ENCODE measurements at places on chromosomes 11 and 22.

GRCh38 chr22:20873214-20873613 lies 14.4 kb downstream of the SNAP29 start:
- no peak for DNase-seq

GRCh38 chr11:29913352-29913751 lies 103.5 kb downstream of the KCNA4 start:
- DNase-seq, result no peak

- no peak for DNase-seq
Observed at GRCh38 chr11:87421422-87421821, 383.7 kb downstream of the TMEM135 start.

DNA sequence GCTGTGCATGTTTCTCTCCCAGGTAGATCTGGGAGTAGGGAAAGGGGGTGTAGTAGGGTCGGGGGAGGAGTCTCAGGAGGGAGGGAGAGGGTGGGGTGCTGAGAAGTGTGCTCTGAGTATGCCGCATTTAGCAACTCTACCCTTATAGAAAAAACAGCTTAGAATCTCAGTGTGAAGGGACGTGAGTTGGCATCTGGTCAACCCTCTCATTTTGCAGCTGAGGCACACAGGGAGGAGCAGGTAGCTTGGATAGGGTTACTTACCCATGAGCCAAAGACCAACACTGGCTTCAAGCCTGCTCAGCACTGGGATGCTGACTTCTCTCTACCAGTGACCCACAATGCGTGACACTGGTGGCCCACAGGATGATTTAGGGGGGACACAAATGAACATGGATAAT lies 95.9 kb downstream of the FBXO7 start:
- DNase-seq, result no peak

GRCh38 chr11:1050581-1051355 lies 14.2 kb upstream of the MUC6 start:
- no peak for DNase-seq

DNA sequence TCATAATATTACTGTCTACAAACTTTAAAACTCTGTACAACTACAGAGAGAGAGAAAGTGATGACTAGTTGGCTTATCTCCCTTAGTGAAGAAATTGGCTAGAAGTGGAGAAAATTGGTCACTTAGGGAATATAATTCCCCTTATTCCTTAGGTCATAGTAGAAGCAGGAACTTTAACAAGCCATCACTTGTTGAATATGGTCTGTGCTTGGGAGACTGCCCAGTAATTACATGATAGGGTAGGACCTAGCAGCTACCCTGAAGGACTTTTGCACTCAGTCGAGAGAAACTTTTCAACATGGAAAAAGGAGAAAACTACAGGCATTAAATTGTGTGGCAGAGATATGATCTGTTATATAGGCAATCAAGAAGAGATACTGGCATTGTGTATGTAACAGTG lies 576.5 kb upstream of the CCDC90B start:
- DNase-seq, result no peak

DNA sequence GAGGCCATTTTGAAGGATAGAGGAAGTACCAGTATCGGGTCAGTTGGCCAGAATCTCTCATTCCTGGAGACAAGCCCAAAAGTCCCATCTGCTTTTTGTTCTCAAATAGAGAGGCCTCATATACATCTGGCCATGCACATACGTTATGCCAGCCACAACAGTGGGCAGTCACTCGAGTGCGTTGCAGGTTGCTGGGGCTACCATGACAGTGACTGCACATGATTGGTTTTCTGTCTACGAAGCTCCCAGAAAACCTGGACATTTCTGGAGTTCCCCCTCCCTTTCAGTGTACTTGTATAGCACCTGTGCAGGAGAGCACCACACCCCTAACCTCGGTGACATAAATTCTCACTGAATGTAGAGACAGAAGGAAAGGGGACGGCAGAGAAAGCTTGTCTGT lies 62.1 kb downstream of the C22orf31 start:
- DNase-seq, result no peak

DNA sequence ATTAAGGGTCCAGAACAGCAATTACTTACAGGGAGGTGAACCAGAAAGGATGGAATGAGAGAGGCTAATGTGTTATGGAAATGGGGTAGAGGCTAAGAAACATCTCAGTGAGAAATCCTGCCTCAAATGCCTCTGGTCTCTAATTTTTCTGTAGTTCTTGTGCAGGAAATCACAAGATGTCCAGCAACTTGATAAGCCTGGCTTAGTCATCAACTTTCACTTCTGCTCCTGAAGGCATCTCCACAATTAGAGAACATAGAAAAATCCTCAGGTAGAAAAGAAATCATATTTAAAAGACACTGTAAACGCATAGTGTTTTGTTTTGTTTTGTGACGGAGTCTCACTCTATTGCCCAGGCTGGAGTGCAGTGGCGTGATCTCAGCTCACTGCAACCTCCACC lies 18.7 kb downstream of the MRGPRX4 start:
- no peak for DNase-seq

DNA sequence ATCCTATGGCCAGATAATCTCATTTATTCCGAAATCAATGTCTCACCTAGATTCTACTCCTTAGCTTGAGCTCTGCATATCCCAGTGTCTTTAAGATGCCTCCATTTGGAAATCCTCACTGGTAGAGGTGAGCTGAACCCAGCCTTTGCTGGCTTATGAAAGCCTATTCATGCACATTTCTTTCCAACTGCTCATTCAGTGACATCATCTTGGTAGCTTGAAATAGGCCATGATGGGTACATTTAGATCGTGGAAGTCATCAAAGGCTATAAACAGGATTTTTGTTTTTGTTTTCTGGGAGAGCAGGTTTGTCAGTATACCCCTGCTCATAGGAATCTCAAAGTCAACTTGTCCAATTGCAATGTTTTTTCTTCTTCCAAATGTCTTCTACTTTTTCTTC lies 6.0 kb downstream of the NXPE1 start:
- no peak for DNase-seq

GRCh38 chr11:79758325-79758724 lies 317.5 kb upstream of the TENM4 start:
- no peak for DNase-seq

DNA sequence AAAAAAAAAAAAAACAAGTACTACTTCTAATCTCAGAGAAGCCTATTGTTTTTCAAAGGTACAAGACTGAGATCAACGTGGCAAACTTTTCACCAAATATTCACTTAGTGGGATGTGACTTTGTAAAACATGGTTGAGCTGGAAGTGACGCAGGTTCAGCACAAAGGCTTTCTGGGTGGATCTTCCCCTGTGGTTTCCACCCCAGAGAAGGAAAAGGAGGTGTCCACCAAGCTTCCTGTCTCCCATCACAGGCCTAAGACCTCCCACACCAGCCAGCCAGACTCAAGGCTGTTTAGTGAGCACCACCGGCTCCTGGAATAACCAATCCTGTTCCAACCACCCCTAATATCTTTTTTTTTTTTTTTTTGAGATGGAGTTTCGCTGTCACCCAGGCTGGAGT lies 5.7 kb downstream of the TMEM184B start:
- DNase-seq, result no peak

DNA sequence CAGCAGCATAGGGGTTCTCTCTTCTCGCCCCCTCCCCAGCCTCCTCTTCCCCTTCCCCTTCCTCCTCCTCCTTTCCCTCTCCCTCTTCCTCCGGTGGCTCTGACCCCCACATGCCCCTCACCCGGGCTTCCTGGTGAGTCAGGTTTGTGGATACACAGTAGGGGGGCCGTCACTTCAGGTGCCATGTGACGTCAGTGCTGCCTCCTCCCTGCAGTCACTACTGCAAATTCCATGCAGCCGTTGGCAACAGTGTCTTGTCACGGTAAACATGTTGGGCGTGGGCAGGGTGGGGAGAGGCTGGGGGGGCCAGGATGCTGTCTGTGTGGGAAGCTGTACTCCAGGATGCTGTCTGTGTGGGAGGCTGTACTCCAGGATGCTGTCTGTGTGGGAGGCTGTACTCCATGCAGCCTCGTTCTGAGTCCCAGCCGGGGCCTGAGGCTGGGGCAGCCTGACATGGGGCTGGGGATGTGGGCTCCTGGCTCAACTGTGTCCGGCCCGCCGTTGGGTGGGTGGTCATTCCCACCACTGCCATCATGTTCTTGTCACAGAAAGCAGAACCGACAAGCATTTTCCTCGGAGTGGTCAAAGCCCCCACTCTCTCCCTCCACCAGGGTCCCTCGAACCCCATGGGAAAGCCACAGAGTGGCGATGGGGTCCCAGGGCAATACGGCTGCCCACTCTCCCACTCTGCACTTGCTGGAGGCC lies 2.4 kb upstream of the MUC2 start:
- DNase-seq, result peak; percentile 12

- DNase-seq, result peak; percentile 71
Observed at GRCh38 chr11:29780756-29781155, 236.1 kb downstream of the KCNA4 start.

DNA sequence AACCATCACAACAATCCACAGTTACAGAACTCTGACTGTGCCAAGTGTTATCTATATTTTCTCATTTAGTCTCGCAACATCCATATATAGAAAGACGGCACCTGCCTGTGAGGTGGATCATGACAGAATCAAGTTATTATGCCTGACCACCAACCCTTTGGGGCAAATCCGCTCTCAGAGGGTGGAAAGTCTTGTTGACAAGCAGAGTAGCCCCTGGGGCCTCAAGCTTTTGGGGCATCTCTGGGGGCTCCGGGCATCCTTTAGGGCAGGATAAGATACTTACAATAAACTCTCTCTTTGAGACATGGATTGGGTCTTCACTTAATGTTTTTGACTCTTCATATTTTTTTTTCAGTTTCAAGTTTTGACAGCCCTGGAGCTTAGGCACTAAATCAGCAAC lies 150.5 kb upstream of the NAV2 start:
- DNase-seq, result no peak

GRCh38 chr11:4551346-4551979 lies 6.5 kb downstream of the OR52M1 start:
- DNase-seq, result no peak

GRCh38 chr22:44180706-44181032 lies at the start of gene PARVG:
TSS of gene PARVG (plus strand) at chr22:44180925. CDS start at chr22:44183330, 2,405 bp downstream.
- no peak for DNase-seq

- no peak for DNase-seq
Observed at GRCh38 chr11:117458275-117459122, 130.8 kb downstream of the CEP164 start.

DNA sequence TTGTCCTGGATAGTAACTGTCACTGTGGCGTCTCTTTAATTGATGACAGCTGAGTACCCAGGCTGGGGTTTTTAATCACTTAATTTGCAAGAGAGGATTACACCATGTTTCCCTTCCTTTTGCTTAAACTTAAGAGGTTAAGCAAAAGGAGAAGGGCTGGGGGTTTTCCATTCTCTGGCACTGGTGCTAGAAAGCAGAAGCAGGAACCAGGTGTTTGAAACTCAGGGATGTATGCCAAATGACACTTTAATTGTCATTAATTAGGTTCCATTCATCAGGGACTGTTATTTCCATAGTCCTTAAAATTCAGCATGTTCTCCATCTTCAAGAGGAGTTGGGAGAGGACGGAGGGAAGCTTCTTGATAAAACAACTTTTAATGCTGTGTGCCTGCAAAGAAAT lies 746.2 kb downstream of the NELL1 start:
- DNase-seq, result no peak

- DNase-seq, result peak; percentile 38
Observed at GRCh38 chr11:2385156-2386151, 8.3 kb downstream of the CD81 start.

DNA sequence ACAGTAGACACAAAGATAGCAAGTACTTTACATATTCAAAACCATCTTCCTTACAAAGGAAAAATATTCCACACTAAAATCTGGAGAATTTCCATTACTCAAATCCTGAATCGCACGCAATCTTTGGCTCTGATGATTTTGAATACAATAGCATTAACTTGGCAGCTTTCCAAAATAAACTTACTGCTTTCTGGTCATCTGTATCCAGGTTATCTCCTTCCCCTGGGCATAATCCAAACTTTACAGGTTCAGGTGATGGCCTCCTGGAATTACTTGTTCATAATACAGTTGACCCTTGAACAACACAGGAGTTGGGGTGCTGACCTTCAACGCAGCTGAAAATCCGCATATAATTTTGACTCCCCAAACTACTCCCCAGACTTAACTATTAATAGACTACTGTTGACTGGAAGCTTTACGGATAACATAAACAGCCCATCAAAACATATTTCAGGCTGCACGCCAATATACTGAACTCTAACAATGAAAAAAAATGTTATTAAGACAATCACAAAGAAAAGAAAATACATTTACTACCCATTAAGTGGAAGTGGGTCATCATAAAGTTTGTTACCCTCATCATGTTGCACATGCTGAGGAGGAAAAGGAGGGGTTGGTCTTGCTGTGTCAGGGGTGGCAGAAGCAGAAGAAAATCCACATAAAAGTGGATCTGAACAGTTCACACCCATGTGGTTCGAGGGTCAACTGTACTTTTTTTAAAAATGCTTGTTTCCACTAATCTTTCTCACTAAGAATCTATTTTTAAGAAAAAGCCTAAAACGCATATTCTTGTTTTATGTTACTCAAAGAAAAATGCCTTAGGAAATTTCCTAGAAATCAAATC lies 6.5 kb downstream of the MTMR2 start:
- no peak for DNase-seq

GRCh38 chr11:44727114-44727372 lies 281 bp downstream of the TSPAN18 start:
- no peak for DNase-seq

- DNase-seq, result peak; percentile 35
Observed at GRCh38 chr11:64608636-64609035, 17.6 kb downstream of the SLC22A12 start.

GRCh38 chr11:119445850-119446249 lies 22.9 kb upstream of the THY1 start:
- DNase-seq, result no peak

Data from caudate nucleus (tissue), 63 donors.